Activated naive CD8-positive, alpha-beta T cell treated with anti-CD3 and anti-CD28 coated beads for 36 hours (primary cell): ENCODE measurements at places on chromosomes 1 and 21. TPM values are rescaled to one million over a fixed set of nuclear protein-coding genes. Genes with fewer than 3 reads are reported as not detected.

PCBP3 gene
- total RNA-seq, result 1.3 TPM

OR2T33 gene
- total RNA-seq, result not detected

- no peak overlapping the region for H3K4me3 ChIP-seq
- H3K27ac ChIP-seq, result no peak overlapping the region
Observed at GRCh38 chr1:17065666-17066065, 11.8 kb upstream of the SDHB start.

TNNT2 gene
- not detected for total RNA-seq

DNA sequence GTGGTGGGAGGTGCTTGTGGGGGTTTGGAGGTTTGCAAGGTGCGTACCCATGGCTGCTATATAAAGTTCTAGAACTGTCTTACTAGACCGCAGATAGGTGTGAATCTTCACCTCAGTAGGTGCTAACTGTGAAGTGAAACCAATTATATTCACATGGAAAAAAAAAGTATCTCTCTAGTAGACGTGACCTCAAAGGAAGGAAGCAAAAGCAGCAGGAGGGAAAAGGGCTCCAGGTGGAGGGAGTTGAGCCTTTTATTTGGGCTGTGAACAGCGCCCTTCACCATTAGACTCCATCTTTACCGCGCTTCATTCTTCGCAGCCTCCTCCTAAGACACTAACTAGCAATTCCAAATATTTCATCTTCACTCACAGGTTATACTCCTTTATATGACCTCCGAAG lies 129.8 kb downstream of the TBX19 start:
- no peaks in the 10 kb centered on the region for H3K27me3 ChIP-seq
- H3K27ac ChIP-seq, result peak overlapping the region; percentile 11
- H3K36me3 ChIP-seq, result peaks cover 16% of the 10 kb centered on the region
- no peak for DNase-seq
- H3K4me1 ChIP-seq, result peaks cover 33% of the 10 kb centered on the region
- H3K4me3 ChIP-seq, result no peak overlapping the region

TENT5C gene
- 4.2 TPM for total RNA-seq

GPR37L1 gene
- not detected for total RNA-seq

PGD gene
- total RNA-seq, result 135 TPM
